ENCODE measurements at places on chromosomes 7 and 10.

- H3K36me3 ChIP-seq, result peaks cover 51% of the 10 kb centered on the region
- no peak for DNase-seq
- H3K4me1 ChIP-seq, result peaks cover 68% of the 10 kb centered on the region
Measured at GRCh38 chr10:14598809-14599764, 175.6 kb downstream of the FAM107B start.

GRCh38 chr10:117928741-117929140, 118.0 kb downstream of the RAB11FIP2 start:
- no peak overlapping the region for H3K4me3 ChIP-seq
- H3K27me3 ChIP-seq, result no peaks in the 10 kb centered on the region
- no peaks in the 10 kb centered on the region for H3K36me3 ChIP-seq
- no peak for DNase-seq
- no peak overlapping the region for H3K27ac ChIP-seq

DNA sequence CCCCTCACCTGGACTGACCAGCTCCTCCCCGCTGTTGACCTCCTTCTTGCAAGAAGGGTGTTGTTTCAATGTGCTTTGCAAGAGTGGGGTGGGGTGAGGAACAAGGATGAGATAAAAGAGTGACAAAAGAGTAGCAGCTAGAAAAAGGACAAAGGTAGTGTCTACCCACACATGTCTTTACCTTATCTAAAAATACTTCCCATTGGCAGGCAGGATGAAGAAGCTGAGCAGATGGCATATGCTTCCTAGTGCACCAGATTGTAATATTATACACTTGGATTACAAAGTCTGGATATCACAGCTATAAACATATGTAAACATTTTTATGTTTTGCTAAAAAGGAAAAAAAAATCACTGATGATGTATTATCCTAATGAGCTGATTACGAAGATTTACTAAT, 34.5 kb downstream of the CHN2 start:
- no peak overlapping the region for H3K27ac ChIP-seq
- H3K27me3 ChIP-seq, result no peaks in the 10 kb centered on the region
- DNase-seq, result no peak
- H3K36me3 ChIP-seq, result no peaks in the 10 kb centered on the region

DNA sequence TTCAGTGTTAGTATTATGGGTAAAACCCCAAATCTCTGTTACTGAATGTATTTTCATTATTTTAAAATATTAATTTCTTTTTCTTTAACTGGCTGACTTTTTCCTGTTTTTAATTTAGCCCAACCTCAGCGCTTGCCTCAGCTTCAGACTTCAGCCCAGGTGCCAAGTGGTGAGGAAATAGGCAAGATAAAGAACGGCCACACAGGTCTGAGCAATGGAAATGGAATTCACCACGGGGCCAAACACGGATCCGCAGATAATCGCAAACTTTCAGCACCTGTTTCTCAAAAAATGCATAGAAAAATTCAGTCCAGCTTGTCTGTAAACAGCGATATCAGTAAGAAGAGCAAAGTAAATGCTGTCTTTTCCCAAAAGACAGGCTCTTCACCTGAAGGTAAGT, 57.5 kb downstream of the MDFIC start:
- peaks cover 28% of the 10 kb centered on the region for H3K4me1 ChIP-seq
- H3K27me3 ChIP-seq, result no peaks in the 10 kb centered on the region
- H3K36me3 ChIP-seq, result peaks cover 24% of the 10 kb centered on the region
- H3K27ac ChIP-seq, result no peak overlapping the region

DNA sequence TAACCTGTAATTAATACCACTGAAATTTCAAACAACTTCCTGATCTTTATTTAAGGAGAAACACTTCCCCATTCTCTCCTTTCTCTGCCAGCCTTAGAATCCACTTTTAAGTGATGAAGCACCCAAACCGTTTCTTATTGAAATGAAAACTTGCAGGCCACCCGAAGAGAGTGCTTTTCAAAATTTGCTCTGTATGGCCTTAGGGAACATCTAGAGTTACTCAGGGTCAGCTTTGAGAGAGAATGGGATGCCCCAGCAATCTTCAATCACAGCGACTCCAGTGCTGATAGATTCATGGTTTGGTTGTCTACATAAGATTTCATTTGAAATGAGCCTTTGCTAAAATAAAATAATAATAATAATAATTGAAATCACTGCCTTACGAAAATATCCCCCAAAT, 323.1 kb downstream of the PCLO start:
- no peak for DNase-seq
- no peaks in the 10 kb centered on the region for H3K36me3 ChIP-seq
- H3K27me3 ChIP-seq, result no peaks in the 10 kb centered on the region

GRCh38 chr10:84155521-84155920, 16.2 kb downstream of the GHITM start:
- DNase-seq, result no peak
- no peak overlapping the region for H3K27ac ChIP-seq
- H3K4me3 ChIP-seq, result no peak overlapping the region
- H3K4me1 ChIP-seq, result peaks cover 5% of the 10 kb centered on the region
- peaks cover 8% of the 10 kb centered on the region for H3K36me3 ChIP-seq

DNA sequence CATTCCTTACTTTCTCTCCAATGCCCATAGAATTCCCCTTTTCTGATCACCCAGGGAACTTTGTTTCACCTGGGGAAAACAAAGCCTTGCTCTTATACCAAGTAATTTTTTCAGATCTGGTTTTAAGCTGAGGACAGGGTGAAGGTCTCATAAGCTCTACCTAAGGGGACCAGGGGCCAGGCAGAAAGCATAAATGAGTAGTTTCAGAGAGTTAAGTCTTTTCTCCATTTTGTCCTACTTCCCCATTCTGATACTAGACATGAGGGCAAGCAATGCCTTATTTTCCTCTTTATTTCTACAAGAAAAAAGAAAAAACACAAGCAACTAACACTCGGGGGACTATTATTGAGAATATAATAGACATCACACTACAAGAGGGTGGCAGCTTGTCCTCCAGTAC, 2.9 kb downstream of the AKR1D1 start:
- no peak overlapping the region for H3K4me3 ChIP-seq

DNA sequence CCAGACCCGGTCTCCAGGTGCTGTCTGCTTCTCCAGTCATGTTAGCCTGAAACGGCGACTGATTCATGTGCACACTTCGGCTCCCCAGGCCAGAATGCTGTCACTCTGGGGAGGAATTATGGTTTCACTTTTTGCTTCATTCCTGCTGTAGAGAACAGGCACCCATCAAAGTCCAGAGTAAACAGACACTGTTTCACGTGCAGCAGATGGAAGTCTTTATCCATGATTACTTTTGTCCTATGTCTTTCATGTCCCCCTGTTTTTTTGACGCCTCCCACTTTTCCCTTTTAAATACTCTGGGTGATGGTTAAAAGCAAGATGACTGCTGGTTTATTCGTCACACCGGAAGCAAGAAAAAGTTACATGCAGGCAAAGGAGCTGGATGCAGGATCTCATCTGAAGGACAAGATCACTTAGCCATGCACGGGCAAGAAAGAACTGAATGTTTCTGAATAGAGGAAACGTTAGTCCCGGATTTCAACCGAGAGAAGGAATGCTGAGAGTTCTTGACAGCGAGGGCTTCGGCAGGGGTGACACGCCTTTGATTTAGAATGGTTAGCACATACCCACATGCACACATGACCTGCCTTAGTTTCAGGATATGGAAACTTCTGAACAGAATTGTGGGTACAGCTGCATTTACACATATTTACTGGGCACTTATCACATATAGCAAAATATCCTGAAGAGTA, 250.0 kb upstream of the KLF6 start:
- H3K27me3 ChIP-seq, result no peaks in the 10 kb centered on the region
- no peaks in the 10 kb centered on the region for H3K36me3 ChIP-seq
- peak overlapping the region; percentile 86 for H3K27ac ChIP-seq
- peak overlapping the region; percentile 79 for H3K4me3 ChIP-seq
- peaks cover 23% of the 10 kb centered on the region for H3K4me1 ChIP-seq
- DNase-seq, result no peak

- peaks cover 4% of the 10 kb centered on the region for H3K4me1 ChIP-seq
- H3K27ac ChIP-seq, result no peak overlapping the region
- DNase-seq, result no peak
- H3K27me3 ChIP-seq, result no peaks in the 10 kb centered on the region
Measured at GRCh38 chr10:21919117-21919516, 84.4 kb downstream of the DNAJC1 start.

- H3K27ac ChIP-seq, result no peak overlapping the region
- H3K4me1 ChIP-seq, result no peaks in the 10 kb centered on the region
- H3K36me3 ChIP-seq, result no peaks in the 10 kb centered on the region
- no peaks in the 10 kb centered on the region for H3K27me3 ChIP-seq
- no peak for DNase-seq
- H3K4me3 ChIP-seq, result no peak overlapping the region
Measured at GRCh38 chr7:15643000-15643705, 43.3 kb downstream of the MEOX2 start.

DNA sequence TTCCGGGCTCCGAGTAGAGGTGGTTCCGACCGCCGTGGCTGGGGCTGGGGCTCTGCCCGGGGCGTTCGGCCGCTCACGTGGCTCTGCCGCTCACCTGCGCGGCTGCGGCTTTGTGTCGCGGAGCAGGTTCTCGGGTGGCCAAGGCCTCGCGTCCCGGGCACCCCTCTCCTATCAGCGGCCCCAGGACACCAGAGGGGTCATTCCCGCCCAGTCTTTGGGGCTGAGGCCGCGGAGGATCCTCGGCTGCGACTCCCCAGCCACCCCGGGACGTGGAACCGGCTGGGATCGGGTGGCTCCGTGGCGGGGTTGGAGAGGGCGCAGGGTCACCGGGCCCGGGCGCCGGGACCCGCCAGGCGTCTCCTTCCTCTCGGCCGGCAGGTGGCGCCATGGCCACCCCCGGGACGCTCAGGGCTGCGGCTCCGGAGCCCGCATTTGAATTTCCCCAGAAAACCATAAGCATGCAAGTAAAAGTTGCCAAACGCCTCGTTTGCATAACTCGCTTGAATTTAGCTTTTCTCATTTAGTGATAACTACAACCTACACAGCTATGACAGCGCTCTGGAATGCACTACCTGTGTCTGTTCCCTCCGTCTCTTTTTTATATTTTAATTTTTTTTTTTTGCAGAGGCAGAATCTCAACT, 1.2 kb downstream of the COL26A1 start:
- peak overlapping the region; percentile 79 for H3K4me3 ChIP-seq
- peak; percentile 71 for DNase-seq
- H3K36me3 ChIP-seq, result peaks cover 5% of the 10 kb centered on the region
- peaks cover 33% of the 10 kb centered on the region for H3K4me1 ChIP-seq

DNA sequence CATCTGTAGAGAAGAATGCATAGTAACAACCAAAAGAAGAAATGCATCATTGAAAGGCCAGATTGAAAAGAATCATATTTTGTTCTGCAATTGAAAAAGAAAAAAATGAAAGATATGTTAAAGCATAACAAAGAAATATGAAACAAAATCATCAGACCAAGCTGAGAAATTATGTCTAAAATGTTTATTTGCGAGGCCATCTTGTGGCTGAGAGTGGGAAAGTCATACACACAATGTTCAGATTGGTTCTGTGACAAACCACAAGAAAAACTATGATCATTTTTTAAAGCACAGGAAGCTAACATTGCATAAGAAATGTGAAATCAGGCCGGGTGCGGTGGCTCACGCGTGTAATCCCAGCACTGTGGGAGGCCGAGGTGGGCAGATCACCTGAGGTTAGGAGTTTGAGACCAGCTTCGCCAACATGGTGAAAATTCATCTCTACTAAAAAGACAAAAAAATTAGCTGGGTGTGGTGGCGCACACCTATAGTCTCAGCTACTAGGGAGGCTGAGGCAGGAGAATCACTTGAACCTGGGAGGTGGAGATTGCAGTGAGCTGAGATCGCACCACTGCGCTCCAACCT, 36.6 kb downstream of the ABCB5 start:
- H3K27me3 ChIP-seq, result peaks cover 18% of the 10 kb centered on the region
- H3K4me1 ChIP-seq, result no peaks in the 10 kb centered on the region
- H3K4me3 ChIP-seq, result no peak overlapping the region
- no peak for DNase-seq
- H3K36me3 ChIP-seq, result no peaks in the 10 kb centered on the region

- H3K27ac ChIP-seq, result no peak overlapping the region
- no peak for DNase-seq
- no peaks in the 10 kb centered on the region for H3K4me1 ChIP-seq
- no peaks in the 10 kb centered on the region for H3K27me3 ChIP-seq
- H3K4me3 ChIP-seq, result no peak overlapping the region
- no peaks in the 10 kb centered on the region for H3K36me3 ChIP-seq
Measured at GRCh38 chr7:53431901-53432300, 396.5 kb downstream of the POM121L12 start.

GRCh38 chr7:157177333-157177982, 38.7 kb downstream of the UBE3C start:
- H3K27me3 ChIP-seq, result no peaks in the 10 kb centered on the region
- H3K4me3 ChIP-seq, result no peak overlapping the region

- no peak overlapping the region for H3K27ac ChIP-seq
- DNase-seq, result no peak
- no peaks in the 10 kb centered on the region for H3K36me3 ChIP-seq
Measured at GRCh38 chr10:130847170-130847569, 464.4 kb downstream of the TCERG1L start.

DNA sequence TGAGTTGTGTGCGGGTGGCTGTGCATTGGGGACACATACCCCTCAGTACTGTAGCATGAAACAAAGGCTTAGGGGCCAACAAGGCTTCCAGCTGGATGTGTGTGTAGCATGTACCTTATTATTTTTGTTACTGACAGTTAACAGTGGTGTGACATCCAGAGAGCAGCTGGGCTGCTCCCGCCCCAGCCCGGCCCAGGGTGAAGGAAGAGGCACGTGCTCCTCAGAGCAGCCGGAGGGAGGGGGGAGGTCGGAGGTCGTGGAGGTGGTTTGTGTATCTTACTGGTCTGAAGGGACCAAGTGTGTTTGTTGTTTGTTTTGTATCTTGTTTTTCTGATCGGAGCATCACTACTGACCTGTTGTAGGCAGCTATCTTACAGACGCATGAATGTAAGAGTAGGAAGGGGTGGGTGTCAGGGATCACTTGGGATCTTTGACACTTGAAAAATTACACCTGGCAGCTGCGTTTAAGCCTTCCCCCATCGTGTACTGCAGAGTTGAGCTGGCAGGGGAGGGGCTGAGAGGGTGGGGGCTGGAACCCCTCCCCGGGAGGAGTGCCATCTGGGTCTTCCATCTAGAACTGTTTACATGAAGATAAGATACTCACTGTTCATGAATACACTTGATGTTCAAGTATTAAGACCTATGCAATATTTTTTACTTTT, 1.8 kb downstream of the DDIT4 start:
- H3K27me3 ChIP-seq, result no peaks in the 10 kb centered on the region
- H3K36me3 ChIP-seq, result peaks cover 5% of the 10 kb centered on the region
- peak overlapping the region; percentile 99 for H3K4me3 ChIP-seq
- H3K4me1 ChIP-seq, result peaks cover 40% of the 10 kb centered on the region
- peak overlapping the region; percentile 83 for H3K27ac ChIP-seq

DNA sequence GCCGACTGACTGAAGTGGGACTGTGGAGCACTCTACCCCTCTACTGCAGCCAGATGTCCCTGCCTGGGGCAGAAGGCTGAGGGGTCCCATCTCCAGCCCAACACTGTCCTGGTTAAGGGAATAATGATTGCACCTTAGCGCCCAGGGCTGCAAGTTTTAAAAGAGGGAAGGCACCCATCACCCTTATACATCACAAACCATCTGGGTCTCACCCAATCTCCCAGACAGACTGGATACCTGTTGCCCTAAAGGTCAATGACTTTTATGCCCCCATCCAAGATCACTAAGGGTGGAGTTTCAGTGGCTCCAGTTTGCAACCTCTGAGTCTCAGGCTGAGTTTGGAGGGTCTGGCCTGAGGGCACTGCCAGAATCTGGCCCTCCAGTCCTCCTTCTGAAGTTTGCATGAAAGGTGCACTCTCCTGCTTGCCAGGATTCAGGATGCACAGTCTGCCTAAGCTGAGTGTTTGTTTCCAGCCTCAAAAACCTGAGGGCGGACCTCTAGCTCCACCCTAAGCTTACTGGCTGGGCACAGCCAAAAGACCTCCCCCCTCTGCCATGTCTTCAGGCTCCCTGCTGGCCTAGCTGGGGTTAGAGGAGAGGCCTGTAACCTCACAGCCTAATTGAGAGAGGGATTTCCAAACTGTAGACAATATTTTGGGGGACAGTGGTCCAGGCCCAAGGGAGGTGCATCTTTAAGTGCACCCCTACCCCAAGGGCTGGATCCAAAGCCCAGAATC, 2.5 kb upstream of the EMX2 start:
- H3K27me3 ChIP-seq, result peaks cover 79% of the 10 kb centered on the region
- no peak overlapping the region for H3K4me3 ChIP-seq
- no peak overlapping the region for H3K27ac ChIP-seq
- no peak for DNase-seq

All from naive B cell (primary cell).